ENCODE measurements at places on chromosomes 3 and 15.
A peak's percentile ranks its signal among the peaks of the same experiment; 100 is the strongest.

DNA sequence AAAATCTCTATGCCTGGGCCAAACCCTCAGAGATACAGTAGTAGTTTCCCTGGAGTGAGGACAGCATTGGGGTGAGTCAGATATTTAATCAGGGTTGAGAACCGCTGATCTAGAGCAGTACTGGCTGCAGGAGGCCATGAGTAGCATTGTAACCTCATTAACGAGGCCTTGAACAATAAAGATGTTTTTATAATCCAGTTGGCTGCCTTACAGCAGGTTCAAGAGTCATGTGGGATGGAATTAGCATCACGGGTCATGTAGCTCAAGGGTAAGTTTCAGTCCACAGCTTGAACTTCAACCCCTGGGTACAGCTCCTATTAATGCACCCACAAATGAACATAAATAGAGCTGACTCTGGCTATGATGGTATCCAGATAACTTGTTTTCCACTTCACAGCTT, 5.1 kb downstream of the HPS3 start:
- DNase-seq, result no peak

DNA sequence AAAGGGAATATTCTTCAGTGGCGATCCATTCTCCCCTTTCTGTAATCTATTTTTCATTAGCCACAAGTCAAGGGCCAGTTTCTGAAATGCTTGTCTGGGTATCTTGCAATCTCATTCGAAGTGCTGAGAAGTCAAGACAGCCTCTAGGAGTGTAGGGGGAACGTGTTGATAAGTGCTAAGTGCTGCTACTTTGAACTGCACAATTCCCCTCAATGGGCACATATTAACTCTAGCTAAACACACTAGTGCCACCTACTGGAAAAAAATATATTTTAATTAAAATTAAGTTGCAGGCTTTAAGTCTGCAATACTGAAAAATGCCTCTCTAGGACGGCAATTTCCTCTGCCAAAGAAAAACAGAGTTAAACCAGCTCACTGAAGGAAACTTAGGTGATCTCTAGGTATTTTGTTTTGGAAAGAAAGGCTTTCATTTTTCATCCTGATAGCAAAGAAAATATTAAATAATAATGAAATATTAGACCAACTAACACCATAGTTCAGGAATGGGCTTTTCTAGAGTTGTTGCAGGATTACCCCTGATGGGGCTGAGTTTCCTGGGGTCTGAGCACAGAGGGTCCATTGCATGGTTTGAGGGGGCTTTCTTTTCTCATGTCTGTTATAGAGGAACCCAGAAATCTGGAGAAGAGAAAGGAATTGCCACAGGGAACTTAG, 181.9 kb upstream of the KBTBD8 start:
- DNase-seq, result peak; percentile 2

DNA sequence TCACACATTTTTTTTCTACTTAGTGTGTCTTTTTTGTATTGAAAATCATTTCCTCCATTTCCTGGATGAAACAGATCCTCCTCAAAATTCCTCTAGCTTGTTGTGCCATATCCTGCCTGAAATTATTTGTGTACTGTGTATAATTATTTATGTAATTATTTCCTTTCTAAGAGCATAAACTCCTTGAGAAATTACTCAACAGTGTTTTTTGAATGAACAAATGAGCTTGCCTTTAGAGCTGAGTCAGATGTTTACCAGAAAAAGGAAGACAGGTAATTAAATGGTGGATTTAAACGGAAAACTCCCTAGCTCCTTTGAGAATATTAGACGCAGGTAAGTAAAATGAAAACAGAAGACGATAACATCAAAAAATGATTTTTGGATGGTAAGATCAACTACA, 13.2 kb upstream of the SECISBP2L start:
- no peak for DNase-seq

DNA sequence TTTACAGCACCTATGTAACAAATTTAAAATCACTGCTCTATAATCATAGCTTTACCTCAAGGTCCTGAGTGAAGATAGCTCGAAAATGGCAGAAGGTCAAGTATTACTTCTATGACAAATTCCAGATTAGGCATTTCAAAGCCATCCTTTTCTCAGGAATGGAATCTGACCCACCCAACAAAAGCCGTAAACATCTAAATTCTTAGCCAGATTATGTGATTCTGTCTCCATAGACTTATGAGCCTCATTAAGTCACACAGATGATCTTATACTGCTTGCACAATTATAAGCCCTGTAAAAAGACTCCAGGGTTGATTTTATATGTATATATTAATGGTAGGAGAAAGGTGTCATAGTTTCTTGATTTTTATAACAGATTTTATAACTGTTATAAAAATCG, 56.9 kb downstream of the CEP152 start:
- no peak for DNase-seq

DNA sequence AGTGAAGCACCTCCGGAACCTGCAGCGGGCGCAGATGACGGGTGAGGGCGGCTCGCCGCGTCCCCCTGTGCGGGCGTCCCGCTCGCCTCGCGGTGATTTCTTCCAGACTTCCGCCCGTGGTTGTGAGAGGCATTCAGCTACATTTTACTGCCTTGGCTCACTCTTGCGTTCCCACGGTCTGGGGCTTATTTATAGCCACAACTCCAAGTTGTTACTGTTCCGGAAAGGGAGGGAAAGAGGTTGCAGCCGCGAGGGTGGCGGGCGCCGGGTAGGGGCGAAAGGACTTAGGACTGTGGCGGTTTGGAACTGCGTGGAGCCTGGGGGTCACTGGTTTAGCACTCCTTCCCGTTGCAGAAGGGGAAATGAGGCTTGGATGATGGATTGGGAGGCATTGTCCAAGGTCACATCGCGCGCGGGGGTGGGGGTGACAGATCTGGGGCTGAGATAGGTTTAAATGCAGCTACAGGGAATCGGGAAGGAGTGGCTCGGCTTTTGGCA, 1.1 kb downstream of the HES1 start:
- DNase-seq, result no peak

- no peak for DNase-seq
Observed at GRCh38 chr15:85905751-85906450, 111.2 kb upstream of the KLHL25 start.

DNA sequence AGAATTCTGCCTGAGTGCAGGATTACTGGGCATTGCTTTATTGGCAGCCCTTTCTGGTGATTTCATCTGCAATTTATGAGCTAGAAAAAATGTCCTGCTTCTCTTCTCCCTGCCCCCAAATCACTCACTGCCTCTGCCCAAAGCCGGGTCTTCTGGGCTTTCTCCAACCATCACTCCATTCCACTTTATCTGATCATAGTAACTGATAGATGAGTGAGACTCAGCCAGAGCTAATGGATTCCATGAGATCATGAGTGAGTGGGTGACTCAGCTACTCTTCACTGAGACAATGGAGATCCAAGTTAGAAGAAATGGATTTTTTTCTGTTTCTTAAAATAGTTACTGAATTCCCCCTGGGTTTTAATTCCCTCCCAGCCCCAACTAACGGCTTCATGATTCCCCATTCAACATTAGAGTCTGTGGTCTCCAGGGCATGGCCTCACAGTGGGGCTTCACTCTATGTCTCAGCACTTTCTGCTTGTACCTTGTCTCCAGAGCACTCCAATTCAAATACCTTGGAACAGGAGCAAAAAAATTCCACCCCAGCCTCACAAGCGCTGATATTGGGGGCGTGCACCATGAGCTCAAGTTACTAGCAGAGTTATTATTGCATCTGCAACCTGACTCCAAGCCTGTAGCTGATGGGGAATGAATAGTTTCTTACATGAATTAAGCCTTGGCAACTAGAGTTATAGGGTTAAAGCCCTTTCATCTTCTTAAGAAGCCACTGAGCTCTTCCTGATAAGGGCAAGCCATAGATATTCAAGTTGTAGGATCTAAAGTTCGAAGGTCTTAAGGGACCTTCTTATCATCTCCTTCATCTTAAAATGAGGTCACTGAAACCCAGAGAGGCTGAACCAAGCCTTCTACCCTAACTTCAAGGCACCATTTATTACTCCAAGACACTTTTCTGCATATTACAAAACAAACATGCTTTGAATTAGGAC, 85.9 kb downstream of the AGBL1 start:
- DNase-seq, result no peak

DNA sequence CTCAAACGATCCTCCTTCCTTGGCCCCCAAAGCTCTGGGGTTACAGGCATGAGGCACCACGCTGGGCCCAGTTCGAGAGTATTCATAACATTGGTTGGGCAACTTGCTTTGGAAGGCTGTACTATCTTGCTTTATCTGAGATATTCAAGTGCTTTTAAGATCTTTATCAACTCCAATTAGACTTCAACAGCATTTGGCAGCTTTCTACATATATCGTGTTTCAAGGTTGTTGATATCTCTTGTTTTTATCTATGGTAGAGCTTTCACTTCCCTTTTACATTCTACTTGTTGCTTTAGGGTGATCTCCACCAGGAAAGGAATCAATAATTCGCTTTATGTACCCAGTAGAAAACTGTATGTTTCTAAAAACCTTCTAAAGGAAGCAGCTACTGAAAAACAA, 395.3 kb downstream of the IL5RA start:
- DNase-seq, result no peak

GRCh38 chr15:75895731-75896130, 7.9 kb upstream of the FBXO22 start:
- no peak for DNase-seq

Measured in NCI-H187 (cell line).